ENCODE measurements at places on chromosomes 5 and 9.

DNA sequence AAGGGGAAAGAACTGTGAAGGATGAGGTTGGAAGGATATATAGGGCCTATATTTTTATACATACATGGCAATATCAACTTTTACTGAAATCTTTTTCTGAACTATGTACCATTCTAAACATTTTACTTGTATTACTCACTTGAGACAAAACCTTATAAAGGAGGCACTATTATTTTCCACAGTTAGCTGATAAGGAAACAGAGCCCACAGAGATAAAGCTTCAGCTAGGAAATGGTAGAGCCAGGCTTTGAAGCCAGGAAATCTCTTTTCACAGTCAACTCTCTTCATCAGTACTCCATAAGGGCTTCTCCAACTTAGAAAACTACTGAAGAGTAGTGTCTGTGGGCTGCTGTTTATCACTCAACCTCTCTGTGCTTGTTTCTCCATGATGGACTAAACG, 613.7 kb downstream of the PRELID2 start:
- H3K4me1 ChIP-seq, result no peaks in the 10 kb centered on the region
- no peaks in the 10 kb centered on the region for H3K36me3 ChIP-seq
- no peak overlapping the region for H3K4me3 ChIP-seq
- H3K27ac ChIP-seq, result no peak overlapping the region
- no peaks in the 10 kb centered on the region for H3K27me3 ChIP-seq

- H3K36me3 ChIP-seq, result no peaks in the 10 kb centered on the region
- no peak overlapping the region for H3K4me3 ChIP-seq
- DNase-seq, result peak; percentile 12
- H3K4me1 ChIP-seq, result peaks cover 22% of the 10 kb centered on the region
- no peak overlapping the region for H3K27ac ChIP-seq
- H3K27me3 ChIP-seq, result no peaks in the 10 kb centered on the region
These were observed 21.3 kb downstream of the STXBP1 start for GRCh38 chr9:127633216-127633862.

DNA sequence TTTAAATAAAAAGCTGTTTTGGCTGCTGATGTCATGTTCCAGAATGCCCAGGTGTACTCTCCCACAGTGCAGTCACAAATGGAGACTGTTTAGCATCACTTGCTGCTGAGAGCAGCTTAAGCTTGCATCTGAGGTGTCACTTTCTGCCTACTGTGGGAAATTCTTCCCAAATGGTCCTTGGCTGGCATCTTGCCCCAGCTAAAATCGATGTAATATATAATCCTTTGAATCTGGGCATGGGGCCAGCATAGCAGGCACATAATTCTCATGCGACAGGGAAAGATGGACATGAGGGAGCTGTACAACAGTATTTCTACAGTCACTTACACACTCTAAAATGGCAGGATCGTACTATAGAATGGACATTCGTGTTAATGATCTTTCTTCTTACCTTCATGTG, 144.3 kb downstream of the MACIR start:
- no peaks in the 10 kb centered on the region for H3K4me1 ChIP-seq
- DNase-seq, result no peak
- peaks cover 3% of the 10 kb centered on the region for H3K27me3 ChIP-seq
- no peaks in the 10 kb centered on the region for H3K36me3 ChIP-seq

- DNase-seq, result no peak
- no peaks in the 10 kb centered on the region for H3K4me1 ChIP-seq
- no peaks in the 10 kb centered on the region for H3K27me3 ChIP-seq
- H3K27ac ChIP-seq, result no peak overlapping the region
- no peak overlapping the region for H3K4me3 ChIP-seq
These were observed 1248.0 kb upstream of the C9orf72 start for GRCh38 chr9:28821240-28821639.

DNA sequence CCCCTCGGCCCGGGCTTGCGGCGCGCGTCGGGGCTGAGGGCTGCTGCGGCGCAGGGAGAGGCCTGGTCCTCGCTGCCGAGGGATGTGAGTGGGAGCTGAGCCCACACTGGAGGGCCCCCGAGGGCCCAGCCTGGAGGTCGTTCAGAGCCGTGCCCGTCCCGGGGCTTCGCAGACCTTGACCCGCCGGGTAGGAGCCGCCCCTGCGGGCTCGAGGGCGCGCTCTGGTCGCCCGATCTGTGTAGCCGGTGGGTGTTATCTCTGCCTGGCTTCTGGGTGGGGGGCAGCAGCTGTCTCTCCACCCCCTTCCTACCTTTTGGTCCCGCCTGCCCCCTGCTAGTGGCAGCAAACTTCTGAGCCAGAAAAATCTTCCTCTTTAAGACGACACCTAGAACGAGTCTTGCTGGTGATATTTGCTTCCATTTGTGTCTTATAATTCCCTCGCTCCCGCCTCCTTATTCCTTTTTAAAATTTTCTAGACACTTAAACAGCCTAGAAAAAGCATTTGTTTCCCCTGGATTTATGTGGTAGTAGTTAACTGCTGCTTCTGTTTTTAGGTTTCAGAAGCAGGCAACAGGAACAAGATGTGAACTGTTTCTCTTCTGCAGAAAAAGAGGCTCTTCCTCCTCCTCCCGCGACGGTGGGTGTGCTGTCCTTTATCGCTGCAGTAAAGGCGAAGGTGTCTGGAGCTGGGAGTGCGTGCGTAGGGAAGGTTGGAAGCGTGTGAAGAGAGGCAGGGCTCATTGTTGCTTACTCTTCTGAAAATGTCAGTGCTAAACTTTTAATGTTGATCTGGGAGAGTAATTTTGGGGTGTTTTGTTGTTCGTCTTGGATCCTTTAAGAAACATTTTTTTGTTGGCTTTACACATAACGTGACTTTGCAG, 554 bp downstream of the JAK2 start:
- H3K36me3 ChIP-seq, result peaks cover 2% of the 10 kb centered on the region
- peak overlapping the region; percentile 90 for H3K27ac ChIP-seq
- no peaks in the 10 kb centered on the region for H3K27me3 ChIP-seq
- peak; percentile 67 for DNase-seq
- peak overlapping the region; percentile 79 for H3K4me3 ChIP-seq

DNA sequence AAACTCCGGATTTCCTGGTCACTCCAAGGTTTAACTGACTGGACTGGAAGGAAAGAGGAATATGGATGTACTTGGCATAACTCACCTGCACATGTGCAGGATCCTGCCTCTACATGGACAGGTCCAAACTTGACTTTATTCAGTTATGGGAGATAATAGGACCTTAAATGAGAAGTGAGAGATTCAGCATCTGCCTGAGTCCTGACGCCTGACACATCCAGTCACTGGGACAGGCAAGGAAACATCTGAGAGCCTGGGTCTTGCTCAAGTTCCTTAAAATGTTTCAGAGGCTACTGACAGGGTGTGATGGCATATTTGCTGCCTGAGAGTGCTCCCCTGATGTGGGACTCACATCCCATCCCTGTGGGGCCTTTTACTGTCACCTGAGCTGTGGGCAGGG, 34.9 kb downstream of the ZNF354A start:
- H3K36me3 ChIP-seq, result no peaks in the 10 kb centered on the region
- H3K27me3 ChIP-seq, result no peaks in the 10 kb centered on the region
- H3K4me3 ChIP-seq, result no peak overlapping the region
- no peaks in the 10 kb centered on the region for H3K4me1 ChIP-seq

DNA sequence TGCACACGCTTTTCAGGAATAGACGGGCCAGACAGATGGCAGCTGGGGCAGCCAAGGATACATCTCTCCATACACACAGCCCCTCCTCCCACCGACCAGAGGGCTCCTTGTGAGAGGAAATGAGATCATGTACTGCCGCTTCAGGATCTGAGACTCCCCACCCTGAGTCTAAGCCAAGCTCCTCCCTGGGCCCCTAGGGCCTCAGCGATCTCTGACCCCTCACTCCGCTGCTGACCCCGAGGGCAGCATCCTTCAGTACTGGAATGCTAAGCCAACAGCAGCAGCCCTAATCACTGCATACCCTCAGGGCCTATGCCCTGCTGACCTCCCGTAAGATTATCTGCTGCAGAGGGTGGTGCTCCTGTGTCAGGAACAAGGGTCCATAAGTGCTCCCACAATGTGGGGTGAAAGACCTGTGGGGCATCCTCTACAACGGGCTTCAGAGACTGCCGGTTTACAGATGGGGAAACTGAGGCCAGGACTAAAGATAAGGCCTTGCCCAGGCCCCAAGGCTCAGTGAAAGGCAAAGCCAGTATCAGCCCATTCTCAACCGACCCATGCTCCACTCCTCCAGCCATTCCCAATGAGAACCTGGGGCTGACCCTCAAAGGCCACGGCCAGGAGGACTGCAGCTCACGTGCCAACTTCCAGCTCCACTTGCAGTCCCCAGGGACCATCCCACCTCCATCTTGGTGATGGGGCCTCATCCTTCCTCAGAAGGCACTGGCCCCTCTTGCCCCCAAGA, 37.5 kb downstream of the BICD2 start:
- peak; percentile 62 for DNase-seq
- H3K4me1 ChIP-seq, result peaks cover 11% of the 10 kb centered on the region
- no peaks in the 10 kb centered on the region for H3K27me3 ChIP-seq
- peak overlapping the region; percentile 58 for H3K27ac ChIP-seq

GRCh38 chr5:67816456-67816855, 399.1 kb upstream of the PIK3R1 start:
- no peak overlapping the region for H3K4me3 ChIP-seq
- no peaks in the 10 kb centered on the region for H3K27me3 ChIP-seq
- H3K4me1 ChIP-seq, result no peaks in the 10 kb centered on the region
- no peak overlapping the region for H3K27ac ChIP-seq

DNA sequence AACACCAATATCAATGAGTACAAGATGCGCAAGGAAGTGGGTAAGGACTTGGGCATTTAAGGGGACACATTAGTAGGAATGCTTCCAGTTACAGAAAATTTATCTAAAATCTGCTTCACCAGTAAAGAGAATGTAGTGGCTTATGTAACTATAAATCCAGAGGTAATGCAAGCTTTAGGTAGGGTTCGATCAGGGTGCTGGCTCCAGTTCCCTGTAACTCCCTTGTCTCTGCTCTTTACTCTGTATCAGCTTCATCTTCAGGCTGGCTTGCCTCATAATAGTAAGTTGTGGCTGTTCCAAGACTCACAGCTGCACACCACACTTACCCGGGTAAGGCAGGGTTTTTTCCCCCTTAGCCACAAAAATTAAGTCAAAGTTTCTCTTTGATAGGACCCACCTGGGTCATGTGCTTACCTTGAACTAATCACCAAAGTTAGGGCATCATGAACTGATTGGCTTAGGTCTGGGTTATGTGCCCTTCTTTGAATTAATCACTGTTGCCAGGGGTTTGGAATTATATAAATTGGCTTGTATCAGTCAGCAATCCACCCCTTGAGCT, 35.5 kb downstream of the ARHGEF37 start:
- no peak overlapping the region for H3K27ac ChIP-seq
- no peak overlapping the region for H3K4me3 ChIP-seq
- peaks cover 8% of the 10 kb centered on the region for H3K36me3 ChIP-seq
- no peaks in the 10 kb centered on the region for H3K27me3 ChIP-seq
- no peak for DNase-seq
- peaks cover 6% of the 10 kb centered on the region for H3K4me1 ChIP-seq

DNA sequence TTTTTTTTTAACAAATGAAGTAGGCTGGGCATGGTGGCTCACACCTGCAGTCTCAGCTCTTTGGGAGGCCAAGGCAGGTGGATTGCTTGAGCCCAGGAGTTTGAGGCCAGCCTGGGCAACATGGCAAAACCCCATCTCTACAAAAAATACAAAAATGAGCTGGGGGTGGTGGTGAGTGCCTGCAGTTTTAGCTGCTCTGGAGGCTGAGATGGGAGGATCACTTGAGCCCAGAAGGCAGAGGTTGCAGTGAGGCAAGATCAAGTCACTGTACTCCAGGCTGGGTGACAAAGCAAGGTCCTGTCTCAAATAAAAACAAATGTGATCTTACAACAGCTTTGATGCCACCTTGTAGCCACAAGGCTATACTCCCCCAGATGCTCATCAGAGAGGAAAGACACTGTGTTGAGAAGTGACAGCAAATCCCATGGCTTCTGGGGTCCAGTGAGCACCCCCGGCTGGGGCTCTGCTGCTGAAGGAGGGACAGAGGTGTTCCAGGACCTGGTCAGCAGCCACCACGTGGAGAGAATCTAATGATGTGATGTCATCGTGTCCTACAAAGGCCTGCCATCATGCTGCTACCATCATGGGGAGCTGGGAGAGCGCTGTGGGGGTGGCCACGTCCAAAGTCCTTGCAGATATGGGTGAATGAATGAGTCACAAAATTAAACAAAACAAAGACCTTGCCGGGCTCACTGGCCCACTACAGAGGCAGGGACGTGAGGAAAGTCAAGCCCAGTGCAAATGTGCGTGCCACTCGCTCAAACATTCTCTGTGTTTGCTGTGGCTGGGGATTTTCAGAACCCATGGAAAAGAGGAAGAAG, 60.7 kb downstream of the PRRT1B start:
- no peak overlapping the region for H3K27ac ChIP-seq
- H3K27me3 ChIP-seq, result no peaks in the 10 kb centered on the region
- DNase-seq, result no peak
- no peaks in the 10 kb centered on the region for H3K36me3 ChIP-seq
- peaks cover 17% of the 10 kb centered on the region for H3K4me1 ChIP-seq

DNA sequence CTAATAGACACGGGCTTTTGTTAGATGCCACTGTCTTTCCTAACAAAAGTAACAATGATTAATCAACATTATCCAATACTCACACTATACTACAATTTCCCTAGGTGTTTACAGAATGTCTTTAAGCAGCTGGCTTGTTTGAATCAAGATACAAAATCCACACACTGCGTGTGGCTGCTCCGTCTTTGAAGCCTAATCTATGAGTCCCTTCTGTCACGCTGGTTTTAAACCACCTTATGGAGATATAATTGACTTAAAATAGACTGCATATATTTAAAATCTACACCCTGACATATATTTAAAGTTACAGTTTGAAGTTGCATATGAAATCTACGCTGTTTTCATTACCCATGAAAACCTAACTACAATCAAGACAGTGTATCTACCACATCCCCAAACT, 73.9 kb upstream of the TBC1D9B start:
- DNase-seq, result no peak
- peaks cover 4% of the 10 kb centered on the region for H3K36me3 ChIP-seq
- H3K4me3 ChIP-seq, result no peak overlapping the region
- no peaks in the 10 kb centered on the region for H3K27me3 ChIP-seq
- no peak overlapping the region for H3K27ac ChIP-seq
- no peaks in the 10 kb centered on the region for H3K4me1 ChIP-seq

- H3K27me3 ChIP-seq, result no peaks in the 10 kb centered on the region
- no peak for DNase-seq
- H3K27ac ChIP-seq, result no peak overlapping the region
- no peak overlapping the region for H3K4me3 ChIP-seq
- peaks cover 5% of the 10 kb centered on the region for H3K4me1 ChIP-seq
- H3K36me3 ChIP-seq, result no peaks in the 10 kb centered on the region
These were observed 458 bp downstream of the PRSS3 start for GRCh38 chr9:33795819-33796218.

DNA sequence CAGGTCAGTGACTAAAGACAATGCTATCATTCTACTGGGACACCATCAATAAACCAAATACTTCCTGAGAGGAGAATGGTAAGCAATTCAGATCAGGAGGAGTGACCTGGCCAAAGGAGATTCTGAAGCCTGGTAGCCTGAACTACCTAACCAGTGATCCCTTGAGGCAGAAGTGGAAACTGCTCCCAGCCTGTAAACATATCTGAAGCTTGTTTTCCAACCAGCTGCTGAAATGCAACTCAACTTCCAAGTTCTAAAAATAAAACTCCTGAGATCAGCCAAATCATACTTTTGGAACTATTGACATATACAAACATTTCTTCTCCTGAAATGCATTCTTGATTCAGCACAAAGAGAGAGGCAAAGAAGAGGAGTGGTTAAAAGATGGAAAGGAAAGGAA, 204.1 kb downstream of the EBF1 start:
- no peaks in the 10 kb centered on the region for H3K4me1 ChIP-seq
- no peak for DNase-seq
- H3K36me3 ChIP-seq, result no peaks in the 10 kb centered on the region
- H3K4me3 ChIP-seq, result no peak overlapping the region
- H3K27ac ChIP-seq, result no peak overlapping the region
- H3K27me3 ChIP-seq, result no peaks in the 10 kb centered on the region

- H3K36me3 ChIP-seq, result no peaks in the 10 kb centered on the region
- DNase-seq, result no peak
- no peaks in the 10 kb centered on the region for H3K27me3 ChIP-seq
These were observed 408.3 kb downstream of the SH3GL2 start for GRCh38 chr9:17987189-17987588.
